ENCODE measurements at places on chromosomes 2 and 18.

- no peak for DNase-seq
These were observed 85.5 kb downstream of the AGPS start for GRCh38 chr2:177478029-177478428.

DNA sequence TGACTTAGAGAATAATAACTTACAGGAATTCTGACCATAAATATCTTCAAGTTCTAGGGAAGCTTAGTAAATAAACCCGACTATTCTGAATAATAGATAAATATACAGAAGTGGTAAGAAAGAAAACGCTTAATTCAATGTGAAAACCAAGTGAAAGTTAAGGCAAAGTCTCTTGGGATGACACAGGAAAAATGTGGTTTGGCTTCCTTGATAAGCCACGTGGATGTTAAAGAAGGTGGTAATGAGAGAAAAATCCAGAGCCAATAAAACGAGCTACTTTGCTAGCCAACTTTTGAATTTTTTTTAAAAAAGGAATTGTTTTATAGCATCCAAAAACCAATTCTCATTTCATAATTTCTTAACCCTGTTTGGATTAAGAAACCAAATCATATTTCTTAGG is 166.2 kb upstream of the VRK2 start:
- no peak for DNase-seq

DNA sequence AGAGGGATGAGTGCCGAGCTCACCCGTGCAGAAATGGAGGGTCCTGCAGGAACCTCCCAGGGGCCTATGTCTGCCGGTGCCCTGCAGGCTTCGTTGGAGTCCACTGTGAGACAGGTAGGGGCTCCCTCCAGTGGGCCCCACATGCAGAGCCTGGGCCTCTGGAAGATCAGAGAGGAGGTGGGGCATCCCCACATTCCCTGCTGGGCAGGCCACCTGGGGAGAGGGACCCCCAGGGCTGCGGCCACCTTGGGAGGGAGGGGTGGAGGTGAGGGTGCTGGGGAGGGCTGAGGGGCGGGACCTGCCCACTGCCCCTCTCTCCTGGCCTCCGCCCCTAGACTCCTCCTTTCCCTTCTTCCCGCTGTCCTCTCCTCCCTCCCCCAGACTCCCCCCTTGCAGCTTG is 38.5 kb downstream of the MTERF4 start:
- DNase-seq, result no peak

DNA sequence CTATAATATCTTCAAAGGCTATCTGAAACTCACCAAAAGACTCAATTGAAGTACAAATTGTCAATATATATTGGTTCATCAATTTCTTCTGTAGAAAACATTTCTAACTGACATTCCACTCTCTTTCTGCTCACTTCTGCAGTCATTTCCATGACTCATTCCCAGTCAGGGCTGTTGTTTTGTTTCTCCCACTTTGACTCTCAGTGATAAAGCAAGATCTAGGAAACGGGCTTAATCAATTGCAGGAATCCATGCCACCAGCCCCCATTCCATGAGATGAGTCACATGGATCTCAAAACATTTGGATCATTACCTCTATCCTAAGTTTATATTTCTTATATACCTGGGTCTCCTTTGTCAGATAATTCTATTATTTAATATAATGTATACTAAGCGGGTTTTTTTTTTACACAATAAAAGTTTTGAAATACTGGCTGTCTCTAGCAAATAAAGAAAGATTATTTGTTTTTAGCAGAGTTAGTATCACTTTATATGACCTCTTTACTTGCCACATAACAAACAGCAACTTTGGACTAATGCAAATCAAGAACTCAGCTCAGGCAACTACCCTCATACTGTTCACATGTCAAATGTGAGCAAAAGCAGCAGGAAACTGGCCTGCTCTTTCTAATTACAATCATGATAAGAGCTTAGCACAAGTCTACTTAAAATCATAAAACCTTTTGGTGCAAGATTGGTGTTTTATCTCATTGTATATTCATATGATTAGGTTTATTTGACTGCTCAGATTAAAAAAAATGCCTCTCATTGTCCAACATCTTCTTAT is 251.1 kb upstream of the PIK3C3 start:
- no peak for DNase-seq

- no peak for DNase-seq
These were observed 45.4 kb upstream of the RND3 start for GRCh38 chr2:150532879-150533278.

DNA sequence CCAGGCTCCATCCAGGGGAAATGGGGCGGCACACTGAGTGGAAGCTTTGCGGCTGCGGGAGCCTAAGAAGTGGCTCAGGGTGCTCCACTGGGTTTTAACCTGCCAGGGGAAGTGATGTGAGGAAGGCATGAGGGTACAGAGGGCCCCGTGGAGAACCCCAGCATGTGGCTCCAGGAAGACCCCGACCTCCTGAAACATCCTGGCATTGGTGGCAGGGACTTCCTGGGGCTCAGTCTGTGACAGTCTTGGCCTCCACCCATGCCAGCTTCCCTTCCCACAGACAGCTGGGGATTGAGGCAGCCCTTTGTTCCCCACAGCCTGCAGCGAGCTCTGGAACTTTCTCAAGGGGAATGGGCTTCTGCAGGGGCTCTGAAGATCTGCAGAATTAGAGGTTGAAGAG is 146.6 kb downstream of the TNS1 start:
- DNase-seq, result no peak

DNA sequence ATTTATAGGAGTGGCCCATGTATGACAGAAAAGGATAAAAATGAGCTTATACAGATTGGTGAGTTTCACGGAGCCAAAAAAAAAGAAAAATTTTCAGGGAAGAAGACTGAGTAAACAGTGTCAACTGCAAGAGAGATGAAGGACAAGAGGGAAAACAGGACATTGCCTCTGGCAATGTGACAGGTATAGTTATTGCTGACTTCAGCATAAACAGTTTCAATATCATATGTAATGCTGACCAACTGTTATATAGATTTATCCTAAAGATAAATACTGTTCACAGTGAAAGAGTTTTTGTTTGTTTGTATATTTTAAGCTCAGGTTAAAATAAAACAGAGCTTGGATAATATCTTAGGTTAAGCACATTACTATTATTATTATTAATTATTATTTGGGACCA is 98.0 kb upstream of the FSIP2 start:
- no peak for DNase-seq

GRCh38 chr18:21451851-21452250 is 148.7 kb downstream of the ESCO1 start:
- DNase-seq, result no peak

DNA sequence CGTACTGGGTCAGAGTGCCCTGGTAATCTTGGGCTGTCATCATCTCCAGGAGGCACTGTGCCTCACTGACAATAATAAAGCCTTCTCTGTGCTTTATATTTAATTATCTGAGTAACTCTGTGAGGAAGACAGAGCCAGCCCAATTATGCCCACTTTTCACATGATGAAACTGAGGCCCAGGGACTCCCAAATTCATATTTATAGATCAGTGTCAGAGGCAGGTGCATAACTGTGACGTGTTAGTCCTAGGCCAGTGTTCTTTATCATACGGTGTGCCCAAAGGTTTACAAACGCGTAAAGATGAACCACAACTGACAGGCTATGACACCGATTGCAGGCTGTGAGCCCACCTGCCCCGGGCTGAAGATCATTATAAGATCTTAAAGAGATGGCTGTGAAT is 65.4 kb downstream of the XDH start:
- no peak for DNase-seq

- DNase-seq, result no peak
These were observed 92.4 kb downstream of the GBX2 start for GRCh38 chr2:236075802-236076201.
